ENCODE measurements at places on chromosomes 6 and 20.

GRCh38 chr6:67643281-67643680 lies 991.8 kb upstream of the ADGRB3 start:
- no peak for DNase-seq

- no peak for DNase-seq
Measured at GRCh38 chr6:158092806-158093205, 75.3 kb downstream of the SERAC1 start.

DNA sequence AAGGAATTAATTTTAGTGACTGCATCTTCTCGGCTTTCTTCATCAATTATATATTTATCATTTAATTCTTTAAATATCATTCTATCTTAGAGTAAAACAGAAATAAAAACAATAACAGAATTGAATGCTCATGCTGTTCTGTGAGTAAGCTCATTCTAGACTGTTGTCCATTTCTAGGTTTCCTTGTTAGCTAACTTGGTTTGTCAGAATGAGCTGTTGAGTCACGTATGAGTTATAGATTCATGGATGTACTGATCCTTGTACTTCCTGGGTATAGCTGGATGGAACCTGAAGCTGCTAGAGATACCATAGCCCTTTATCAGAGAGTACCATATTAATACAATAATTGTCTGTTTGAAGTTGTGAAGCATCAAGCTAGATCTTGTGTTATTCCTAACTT lies 515.3 kb downstream of the TENT5A start:
- DNase-seq, result no peak

- DNase-seq, result no peak
Measured at GRCh38 chr6:49515485-49516146, 15.9 kb downstream of the GLYATL3 start.

DNA sequence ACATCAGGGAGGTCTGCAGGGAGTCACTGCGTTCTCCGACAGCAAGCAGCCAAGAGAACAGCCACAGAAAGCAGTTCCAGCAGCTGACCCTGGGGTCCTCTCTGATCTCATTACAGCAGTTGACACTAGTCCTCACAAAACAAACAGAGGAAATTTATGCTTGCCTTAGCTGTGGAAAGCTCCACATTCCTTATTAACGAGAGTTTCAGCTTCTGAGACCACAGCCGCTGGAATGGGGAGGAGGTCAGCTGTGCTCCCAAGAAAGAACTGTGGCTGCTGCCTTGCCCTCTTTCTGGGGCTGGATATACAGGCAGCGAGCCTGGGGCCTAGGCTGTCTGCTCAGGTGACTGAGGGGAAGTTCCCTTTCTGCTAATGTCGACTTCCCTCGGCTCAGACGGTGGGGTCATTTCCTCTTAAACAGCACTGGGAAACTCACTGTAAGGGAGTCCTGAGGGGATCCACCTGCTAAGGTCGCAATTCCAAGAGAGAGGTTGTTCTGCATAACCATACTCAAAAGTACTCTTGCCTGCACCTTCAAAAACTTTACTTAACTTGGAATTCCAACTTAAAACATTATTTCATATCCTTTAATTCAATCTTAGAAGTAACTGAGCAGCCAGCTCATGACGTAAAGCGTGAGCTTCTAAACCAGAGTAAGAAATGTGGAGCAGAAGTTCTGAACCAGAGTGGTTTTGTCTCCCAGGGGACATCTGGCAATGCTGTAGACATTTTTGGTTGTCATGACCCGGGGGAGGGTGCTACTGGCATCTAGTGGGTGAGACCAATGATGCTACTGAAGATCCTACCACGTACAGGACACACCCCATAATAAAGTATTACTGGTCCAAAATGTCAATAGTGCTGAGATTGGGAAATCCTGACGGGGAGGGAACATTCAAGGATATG lies 80.3 kb downstream of the BACH2 start:
- DNase-seq, result no peak

DNA sequence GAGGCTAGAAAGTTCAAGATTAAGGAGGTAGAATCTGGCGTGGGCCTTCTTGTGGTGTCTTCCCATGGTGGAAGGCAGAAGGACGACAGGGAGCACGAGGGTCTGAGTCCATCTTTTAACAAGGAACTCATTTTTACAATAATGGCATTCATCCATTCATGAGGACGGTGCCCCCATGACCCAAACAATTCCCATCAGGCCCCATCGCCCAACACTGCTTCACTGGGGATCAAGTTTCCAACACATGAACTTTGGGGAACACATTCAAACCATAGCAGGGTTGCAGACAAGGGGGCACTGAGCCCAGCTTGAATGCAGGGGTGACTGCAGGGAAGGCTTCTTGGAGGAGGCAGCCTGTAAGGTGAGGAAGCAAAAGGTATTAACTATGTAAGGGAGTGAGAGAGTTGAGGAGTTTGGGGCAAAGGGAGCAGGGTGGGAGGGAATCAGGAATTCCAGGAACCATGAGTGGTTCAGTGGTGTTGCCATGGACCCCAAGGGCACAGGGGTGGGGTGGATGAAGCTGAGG lies 5.5 kb downstream of the RAB44 start:
- DNase-seq, result no peak

DNA sequence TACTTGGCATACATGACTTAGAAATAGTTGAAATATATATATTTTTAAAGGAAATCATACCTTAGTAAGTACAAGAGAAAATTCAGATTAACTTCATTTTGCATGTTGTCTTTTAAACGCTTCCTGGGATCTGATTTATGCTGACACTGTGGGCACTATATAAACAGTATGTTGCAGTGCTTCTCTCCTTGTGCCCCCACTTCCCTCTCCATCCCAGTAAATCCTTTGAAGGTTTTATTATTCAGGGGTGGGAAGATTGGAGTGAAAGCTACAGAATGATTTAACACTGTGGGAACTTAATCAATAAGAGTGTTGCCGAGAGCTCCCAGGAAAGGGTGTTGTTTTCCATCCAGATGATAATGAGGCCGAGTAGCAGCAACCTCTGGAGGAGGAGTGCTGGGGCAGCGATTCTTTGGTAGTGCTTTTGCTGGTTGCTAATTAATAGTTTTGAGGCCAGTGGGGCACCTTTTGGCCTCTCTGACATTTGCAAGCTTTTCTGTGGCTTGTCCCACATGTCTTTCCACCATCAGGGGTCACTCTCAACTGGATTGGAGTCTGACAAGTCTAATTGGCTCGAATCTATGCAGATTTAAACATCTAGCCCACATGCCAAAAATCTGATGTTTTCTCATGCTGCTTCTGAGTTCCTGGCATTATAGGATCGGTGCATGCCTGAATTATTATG lies 183.0 kb upstream of the MMS22L start:
- no peak for DNase-seq

DNA sequence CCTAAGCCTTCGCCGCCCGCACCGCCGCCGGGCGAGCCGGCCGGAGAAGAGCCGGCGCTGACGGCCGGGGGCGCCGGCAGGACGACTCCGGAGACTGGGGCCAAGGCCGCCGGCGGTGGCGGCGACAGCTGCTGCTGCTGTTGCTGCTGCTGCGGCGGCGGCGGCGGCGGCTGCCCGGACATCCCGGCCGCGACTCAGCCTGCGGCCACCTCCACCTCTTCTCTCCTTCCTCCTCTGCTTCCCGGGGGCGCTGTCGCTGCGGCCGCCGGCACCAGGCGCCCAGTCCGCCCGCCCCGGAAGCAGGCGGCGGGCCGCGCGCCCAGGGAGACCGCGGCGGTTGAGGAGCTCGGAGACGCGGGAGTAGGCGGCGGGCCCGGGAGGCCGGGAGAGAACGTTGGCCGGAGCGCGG lies 307 bp downstream of the RANBP9 start:
- DNase-seq, result no peak

DNA sequence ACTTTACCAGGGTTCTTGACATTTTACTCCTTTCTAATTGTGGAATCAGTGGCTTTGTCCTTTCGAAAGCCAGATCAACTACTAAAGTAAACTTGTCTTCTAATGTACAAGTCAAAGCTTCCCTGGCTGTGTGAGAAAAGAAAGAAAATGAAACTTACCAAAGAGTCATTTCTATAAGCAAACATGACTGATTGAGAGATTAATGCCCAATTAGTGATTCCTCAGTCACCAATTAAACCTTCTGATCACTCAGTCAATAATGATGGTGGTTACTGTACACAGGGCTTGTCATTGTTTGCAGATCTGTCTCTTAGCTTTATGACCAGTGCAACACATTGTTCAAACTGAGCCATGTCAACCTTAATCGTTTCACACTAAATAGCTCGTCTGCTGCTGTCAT lies 1168.4 kb upstream of the CITED2 start:
- DNase-seq, result no peak

DNA sequence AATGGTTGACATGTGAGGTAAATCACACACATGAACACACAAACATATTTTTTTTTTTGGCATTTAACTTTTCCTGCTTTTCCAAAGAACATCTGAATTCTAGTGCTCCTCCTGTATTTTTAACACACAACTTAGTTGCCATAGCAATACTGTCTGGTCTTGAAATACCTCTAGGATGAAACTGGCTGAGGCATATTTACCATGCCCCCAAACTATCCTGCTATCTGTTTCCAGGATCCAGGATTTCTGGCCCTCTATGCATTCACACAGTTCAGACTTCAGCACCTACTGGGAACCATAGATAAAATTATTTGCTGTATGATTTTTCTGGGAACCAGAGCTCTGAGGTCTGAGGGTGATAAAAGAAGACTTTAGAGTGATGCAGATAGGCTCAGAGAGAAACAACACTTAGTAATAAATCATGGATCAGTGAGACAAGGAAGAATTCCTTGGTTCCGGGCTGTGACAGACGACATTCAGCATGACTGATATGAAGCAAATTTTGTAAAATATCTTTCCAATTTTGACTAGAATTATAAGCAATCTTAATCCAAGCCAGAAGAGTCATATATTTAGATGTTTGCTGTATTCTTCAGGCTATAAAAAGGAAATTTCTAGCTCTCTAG lies 359.7 kb downstream of the BTBD9 start:
- no peak for DNase-seq

DNA sequence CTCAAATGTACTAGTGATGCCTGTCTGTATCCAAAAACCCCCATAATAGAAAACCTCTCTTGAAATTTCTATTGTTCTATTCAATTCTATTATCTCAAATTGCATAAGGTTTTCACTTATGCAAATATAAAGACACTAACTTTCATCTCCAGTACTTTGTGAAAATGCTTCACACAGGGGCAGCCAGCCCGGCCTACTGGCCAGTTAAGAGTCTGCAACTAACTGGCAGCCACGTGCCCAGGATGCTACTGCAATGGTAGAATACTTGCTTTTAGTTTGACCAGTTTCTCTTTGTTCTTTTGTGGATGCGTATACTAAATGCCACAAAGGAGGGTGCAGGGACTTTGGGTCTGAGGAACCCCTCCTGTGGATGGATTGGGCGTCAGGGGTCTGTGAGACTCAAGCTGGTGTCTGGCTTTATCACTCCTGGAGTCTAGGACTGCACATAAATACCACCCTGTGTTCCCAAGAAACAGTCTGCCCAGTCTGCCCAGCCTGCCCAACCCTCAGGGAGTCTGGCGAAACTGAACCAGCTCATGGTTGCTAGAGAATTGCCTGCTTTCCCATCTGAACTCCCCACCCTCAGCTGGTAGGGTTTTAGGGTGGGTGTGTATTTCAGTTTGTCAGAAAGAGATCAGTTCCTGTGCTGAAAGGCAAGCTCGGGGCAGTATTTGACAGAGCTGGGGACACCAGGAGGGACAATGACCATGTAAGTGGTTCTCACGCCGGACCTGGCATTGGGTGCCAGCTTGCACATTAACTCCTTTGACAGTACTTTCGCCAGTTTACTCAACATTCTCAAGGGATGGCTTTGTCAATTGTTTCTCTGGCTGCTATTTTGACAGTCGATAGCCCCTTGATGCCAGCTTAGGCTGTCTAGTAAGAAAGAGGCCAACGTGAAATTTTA lies 558.2 kb upstream of the JAG1 start:
- no peak for DNase-seq

DNA sequence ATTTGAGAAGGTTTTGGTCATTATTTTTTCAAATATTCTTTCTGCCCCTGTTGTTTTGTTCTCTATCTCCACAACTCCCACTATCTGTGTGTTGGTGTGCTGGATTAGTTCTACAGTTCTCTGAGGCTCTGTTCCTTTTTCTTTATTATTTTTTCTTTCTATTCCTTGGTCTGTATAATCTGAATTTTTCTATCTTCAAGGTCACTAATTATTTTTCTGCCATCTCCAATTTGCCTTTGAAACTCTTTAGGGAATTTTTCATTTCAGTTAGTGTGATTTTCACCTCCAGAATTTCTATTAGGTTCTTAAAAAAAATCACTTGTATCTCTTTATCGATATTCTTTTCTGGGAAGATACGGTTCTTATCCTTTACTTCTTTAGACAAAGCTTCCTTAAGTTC lies 82.1 kb upstream of the GGTLC1 start:
- DNase-seq, result no peak

DNA sequence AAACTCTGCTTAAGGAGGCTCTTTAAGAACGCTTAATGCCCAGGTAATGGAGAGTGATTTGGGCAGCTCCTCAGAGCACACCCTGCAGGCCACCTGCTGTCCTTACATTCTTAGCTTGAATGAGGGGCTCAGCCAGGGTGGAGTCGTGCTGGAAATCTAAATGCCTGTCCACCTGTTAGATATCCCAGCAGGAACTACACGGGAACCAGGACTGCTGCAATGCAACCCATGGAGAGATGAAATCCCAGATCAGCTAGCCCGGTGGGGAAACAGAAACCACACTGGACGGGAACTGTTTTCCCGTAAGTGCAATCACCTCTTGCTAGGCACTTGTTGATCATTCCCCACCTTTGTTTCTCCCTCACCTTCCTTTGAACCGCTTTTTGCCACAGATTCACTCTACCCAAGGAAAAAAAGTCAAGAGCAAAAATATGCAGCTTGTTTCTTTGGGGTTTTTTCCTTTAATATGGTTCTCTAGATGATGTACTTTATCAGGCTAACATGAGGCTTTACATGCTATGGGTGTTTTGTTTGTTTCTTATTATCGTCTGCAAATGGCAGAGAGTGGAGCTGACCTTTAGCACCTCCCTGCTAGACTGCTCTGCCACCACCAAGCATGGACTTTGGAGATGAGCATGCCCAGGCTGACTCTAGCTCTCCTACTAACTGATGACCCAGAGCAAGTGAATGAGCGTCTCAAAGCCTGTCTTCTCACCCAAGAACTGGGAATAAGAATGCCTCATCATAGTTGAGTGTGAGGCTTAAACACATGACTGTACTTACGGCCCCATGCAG lies 125.9 kb upstream of the TNFAIP3 start:
- DNase-seq, result peak; percentile 25

DNA sequence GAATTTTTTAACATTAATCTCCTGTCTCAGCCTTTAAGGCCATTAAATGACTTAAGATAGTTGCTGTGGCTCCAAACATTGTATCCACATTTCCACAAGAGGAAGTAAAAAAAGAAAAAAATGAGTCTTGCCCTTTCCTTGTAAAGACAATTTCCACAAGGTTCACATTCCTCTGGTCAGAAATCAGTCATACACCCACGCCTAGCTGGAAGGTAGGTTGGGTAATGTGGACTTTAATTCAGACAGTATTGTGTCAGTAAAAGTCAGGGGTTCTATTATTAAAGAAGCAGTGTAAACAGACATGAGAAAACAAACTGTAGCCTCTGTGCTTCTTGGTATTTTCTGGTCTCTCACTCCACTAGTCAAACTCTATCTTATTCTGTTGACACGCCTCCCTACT lies 682.0 kb downstream of the GRIK2 start:
- no peak for DNase-seq

- no peak for DNase-seq
Measured at GRCh38 chr6:101986476-101986875, 593.0 kb downstream of the GRIK2 start.
